ENCODE measurements at places on chromosomes 6 and 20.

- no peak for DNase-seq
Observed at GRCh38 chr6:156767603-156768467, 9.3 kb upstream of the ARID1B start.

DNA sequence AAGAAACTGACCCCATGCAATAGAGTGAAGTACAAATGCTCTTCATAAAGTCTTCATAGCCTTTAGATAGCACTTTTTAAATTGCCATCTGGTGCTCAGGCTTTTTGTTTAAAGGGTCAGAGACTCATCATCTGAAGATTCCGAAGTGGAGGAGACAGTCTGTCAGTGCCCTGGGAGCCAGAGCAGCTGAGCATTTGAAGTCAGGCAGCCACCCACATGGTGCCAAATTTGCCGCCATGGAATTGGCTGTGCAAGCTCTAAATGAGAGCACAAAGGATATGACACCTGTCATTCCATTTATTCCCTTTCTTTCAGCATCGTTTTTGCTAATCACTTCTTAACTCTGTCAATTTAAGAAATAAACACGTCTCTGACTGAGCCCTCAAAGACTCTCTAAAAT, 32.8 kb upstream of the CEP162 start:
- no peak for DNase-seq

DNA sequence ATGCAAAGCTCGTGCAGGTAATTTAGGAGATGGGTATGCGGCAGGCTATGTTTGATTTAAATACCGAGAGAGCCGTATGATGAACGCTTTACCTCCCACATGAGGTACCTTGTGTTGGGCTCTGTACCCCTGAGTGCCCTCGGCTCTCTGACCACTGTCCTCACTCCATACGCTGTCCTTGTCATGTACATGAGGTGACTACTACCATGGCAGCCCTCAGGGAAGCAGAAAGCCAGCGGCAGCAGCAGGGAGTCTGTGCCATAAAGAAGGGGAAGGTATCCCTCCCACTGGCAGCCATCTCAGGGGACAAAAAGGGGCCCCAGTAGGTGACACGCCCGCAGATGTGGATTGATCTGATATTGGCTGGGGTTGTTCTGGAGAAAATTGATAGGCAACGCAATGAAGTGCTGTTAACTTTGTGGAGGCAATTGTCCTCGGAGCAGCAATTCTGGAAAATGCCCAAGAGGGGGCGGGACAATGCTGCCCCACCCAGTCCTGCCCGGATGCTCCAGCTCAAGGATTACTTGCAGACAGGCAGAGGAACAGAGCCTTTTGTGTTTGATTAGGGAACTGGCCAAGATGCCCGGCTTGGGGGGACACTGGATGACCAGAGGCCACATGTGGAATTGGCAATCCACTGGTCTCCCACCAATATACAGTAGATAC, 38.0 kb upstream of the HSF2 start:
- DNase-seq: no peak

DNA sequence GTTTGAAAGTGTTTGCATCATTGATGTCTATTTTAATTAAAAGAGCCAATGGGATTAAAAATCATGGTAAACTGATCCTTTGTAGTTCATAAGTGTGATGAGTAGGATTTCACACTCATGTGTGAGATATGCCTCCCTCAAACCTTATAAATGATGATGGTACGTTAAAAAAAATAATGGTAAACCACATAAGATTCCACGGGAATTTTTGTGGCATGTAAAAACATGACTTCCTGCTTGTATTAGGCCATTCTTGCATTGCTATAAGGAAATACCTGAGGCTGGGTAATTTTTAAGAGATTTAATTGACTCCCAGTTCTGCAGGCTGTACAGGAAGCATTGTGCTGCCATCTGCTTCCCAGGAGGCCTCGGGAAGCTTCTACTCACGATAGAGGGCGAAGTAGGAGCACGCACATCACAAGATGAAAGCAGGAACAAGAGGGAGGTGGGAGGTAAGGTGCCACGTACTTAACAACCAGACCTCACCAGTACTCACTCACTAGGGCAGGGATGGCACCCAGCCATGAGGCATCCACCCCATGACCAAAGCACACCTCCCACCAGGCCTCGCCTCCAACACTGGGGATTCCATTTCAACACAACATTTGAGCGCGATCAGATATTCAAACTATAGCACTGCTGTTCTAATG, 187.6 kb upstream of the QKI start:
- DNase-seq: no peak

- no peak for DNase-seq
Observed at GRCh38 chr6:45721665-45722064, 294.0 kb downstream of the CLIC5 start.

DNA sequence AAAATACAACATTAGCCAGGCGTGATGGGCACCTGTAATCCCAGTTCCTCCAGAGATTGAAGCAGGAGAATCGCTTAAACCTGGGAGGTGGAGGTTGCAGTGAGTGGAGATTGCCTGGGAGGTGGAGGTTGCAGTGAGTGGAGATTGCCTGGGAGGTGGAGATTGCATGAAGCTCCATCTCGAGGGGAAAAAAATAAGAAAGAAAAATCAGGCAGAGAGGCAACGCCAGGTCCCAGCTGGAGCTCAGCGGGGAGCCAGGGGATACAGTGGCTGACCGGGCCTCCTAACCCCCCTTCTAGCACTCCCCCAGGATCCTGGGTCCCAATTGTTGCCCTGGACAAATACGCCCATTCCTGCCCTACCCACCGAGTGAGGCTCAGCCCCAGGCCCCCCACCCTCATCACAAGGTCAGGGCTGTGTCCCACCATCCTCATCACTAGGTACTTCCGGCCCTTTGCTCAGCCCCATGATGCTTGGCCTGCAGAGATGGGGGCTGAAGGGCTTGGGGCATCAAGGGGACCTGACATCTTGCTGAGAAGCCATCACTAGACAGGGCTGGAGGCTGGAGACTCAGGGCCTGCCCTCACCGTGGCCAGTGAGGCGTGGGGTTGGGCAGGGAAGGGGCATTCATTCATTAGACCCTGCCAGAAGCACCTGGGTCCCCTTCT, 1.9 kb downstream of the OGFR start:
- no peak for DNase-seq

DNA sequence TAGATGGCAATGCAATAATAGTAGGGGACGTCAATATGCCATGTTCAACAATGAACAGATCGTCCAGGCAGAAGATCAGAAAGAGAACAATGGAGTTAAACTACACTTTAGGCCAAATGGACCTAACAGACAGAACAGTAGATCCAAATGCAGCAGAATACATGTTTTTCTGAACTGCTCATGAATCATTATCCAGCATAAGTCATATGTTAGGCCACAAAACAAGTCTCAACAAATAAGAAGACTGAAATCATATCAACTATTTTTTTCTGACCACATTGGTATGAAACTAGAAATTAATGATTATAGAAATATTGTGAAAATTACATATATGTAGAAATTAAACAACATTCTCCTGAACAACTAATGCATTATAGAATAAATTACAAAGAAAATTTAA, 10.2 kb upstream of the DEFB125 start:
- no peak for DNase-seq

DNA sequence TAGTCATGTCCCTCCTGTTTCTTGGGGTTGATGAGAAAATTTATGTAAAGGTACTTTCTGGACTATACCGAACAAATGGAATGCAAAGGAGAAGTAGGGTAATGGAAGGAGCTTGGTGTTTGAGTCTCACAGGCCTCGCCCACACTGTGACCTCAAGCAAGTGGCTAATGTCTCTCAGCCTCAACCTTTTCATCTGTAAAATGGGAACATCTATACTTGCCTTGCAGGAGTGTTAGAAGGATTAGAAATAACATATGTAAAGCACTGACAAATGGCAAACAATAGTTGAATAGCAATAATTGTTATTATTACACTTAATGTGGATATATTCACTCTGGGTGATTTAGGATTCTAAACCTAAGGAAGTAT, 8.9 kb upstream of the PKIG start:
- DNase-seq: no peak

DNA sequence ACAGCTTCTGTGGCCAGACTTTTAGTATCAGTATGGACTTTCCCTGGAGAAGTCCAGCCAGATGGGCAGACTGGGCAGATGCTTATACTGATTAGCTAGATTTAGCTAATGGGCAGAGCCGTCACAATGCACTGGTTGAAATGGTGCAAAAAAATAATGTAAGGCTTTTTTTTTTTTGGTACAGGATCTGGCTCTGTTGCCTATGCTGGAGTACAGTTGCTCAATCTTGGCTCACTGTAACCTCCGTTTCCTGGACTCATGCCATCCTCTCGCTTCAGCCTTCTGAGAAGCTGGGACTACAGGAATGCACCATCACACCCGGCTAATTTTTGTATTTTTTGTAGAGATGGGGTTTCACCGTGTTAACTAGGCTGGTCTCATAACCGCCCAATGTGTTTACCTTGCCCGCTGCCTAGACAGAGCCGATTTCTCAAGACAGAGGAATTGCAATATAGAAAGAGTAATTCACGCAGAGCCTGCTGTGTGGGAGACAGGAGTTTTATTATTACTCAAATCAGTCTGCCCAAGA, 16.4 kb upstream of the KIFC1 start:
- peak; percentile 69 for DNase-seq

GRCh38 chr6:109222848-109223247, 127.5 kb downstream of the CEP57L1 start:
- DNase-seq: no peak

DNA sequence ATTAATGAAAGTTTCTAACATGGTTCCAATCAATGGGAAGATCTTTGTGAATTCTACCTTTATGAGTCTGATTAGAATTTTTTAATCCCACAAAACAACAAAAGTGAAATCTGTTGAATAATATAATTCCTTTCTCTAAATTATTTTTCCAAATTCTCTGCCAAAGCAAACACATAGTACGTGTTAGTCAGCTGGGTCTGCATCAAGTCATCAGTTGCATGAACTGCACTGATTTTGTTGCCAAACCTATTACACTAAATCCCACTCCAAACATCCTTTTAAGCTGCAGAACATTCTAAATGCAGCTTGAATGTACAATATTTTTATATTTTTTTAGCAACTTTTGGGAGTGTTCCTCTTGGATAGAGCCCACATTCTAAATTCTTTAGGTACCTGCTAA, 199.0 kb upstream of the HSF2 start:
- no peak for DNase-seq

DNA sequence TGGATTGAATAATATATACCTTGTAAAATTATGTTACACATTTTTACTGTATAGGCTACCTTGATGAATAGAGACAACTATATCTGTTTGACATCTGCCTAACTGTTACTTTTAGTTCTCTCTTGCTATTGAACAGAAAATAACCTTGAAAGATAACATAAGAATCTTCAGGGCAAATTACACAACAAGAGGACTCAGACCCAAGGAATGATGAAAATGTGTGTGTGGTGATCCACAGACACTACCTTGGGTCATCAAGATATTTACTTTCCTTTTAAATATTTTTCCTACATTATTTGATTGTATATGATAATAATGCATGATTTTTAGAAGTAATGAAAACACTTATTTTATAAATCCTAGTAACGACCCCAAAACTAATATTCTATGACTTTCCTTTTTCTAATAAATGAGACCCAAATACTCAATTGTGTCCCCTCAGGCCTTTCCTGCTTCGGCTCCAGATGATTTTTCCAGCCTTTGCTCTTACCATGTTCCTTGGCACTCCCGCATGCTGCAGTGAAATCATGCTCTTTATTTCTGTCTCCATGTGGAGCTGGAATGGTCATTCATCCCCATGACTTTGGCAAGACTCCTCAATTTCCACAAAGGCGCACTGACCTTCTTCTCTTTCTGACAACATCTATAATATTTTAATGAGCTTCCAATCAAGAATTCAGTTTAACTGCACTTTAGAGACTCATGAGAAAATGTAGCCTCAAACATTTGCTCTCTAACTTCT, 187.6 kb downstream of the EPM2A start:
- DNase-seq: no peak

GRCh38 chr20:35174458-35175216, 2.8 kb downstream of the PROCR start:
- no peak for DNase-seq

- no peak for DNase-seq
Observed at GRCh38 chr6:68632734-68633133, 2.3 kb upstream of the ADGRB3 start.

DNA sequence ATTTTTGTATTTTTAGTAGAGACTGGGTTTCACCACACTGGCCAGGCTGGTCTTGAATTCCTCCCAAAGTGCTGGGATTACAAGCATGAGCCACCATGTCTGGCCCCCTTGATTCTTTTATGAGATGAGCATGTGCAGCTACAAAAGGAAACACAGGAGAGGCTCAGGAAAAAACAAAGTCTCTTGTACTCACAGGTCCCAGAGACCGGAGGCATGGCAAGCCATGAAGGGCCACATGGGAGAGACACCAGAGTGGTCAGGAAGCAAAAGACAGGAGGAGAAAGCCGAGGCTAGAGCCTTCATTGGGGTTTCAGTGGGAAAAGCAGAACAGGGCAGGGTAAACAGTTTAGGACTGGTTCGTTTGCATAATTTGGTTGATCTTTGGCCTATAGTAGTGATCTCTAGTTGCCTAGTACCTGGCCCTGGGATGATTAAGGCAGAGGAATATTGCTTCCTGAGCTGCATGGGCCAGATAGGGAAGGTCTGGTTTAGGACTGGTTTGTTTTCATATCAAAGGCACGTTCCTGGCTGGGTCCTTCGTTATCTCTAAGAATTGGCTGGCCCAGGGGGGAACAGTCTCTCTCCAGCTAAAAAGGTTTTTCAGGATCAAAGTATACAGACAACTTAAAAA, 48.2 kb upstream of the PRND start:
- peak; percentile 97 for DNase-seq

DNA sequence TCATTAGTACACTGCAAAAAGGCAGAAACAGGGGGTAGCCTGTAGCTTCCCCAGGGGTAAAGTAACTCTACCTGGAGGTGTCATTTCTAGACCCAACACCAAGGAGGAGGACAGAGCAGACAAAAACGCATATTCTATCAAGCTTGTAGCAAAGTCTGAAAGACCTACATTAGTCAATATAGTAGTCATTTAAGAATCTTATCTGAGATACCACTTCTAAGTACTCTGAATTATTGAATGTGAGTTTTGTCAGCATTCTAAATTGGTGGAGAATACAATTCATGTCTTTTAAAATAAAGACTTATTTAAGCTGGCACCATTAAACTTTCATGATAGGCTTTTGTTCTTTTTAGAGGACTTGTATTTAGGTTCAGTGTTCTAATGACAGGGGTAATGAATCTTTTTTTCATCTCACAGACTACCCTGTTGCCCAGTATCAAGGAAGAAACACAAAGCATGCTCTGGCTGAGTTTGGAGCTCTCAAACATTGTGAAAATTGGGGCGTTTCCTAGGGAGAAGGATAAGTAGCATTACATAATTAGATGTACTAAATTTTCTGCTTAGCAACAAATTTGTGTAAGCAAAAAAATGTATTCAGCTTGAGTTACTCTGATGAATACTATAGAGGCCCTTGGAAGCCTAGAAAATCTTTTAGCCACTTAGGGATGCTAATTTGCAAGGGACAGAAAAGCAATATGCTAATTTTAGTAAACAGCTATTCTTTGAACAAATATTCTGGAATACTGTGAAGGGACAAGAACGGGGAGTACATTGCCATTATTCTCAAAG, 255.4 kb upstream of the HSF2 start:
- DNase-seq: no peak

DNA sequence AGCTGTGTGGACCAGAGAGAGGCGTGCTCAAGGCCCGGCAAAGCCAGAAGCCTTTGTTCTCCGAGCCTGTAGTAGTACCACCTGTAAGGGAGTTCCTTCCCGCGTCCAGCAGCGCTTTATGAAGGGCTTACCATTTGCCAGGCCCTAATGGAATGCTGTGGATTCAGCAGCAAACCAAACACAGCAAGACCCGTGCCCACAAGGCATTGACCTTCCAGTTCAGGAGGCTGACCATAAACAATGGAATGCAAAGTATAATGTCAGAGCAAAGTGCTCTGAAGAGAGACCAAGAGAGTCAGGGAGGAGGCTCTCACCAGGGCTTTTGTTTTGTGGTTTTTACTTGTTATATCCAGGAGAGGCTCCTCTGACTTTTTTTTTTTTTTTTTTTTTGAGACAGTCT, 209.8 kb downstream of the ZMYND8 start:
- DNase-seq: no peak
